ENCODE measurements at places on chromosomes 12 and 14.

GRCh38 chr12:123389560-123390351 lies 5.8 kb downstream of the KMT5A start:
- DNase-seq, result no peak

DNA sequence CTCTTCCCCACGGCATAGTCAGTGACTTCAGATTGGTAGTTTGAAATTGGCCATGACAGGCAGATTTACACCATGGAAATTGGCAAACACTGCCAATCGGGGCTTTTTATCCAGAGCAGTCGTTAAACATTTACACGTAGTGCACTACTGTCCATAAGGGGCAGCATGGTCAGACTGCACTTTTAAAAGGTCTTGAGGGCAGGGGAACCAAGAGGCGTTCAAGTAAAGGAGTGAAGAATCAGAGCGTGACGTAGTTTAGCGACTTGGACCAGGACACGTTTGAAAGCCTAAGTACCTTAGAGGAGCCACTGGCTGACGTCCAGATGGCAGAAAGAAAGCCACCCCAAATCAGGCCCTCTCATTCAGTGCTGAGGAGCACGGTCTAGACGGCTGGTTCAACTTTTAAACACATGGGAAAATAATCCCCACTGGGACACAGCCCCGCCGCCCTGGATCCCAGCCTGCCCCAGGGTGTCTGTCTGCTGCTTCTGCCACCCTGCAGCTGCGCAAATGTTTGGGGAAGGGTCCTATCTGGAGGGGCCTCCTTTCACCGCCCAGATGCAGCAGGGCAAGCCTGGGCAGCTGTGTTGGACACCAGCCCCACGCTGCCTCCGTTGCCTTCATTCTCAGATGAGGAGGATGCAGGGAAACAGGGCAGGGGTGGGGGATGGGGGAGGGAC lies 52.5 kb upstream of the PPP2R5C start:
- no peak for DNase-seq

- DNase-seq, result no peak
These were observed 55.0 kb downstream of the PHETA1 start for GRCh38 chr12:111313833-111314259.

- DNase-seq, result no peak
These were observed 48.6 kb downstream of the EIF2S3B start for GRCh38 chr12:10554228-10554755.

GRCh38 chr14:101335061-101335661 lies 226.1 kb upstream of the DIO3 start:
- no peak for DNase-seq

- DNase-seq, result no peak
These were observed 320.2 kb upstream of the SFSWAP start for GRCh38 chr12:131390412-131391334.

GRCh38 chr12:123712780-123713319 lies 697 bp downstream of the ATP6V0A2 start:
- DNase-seq, result no peak

DNA sequence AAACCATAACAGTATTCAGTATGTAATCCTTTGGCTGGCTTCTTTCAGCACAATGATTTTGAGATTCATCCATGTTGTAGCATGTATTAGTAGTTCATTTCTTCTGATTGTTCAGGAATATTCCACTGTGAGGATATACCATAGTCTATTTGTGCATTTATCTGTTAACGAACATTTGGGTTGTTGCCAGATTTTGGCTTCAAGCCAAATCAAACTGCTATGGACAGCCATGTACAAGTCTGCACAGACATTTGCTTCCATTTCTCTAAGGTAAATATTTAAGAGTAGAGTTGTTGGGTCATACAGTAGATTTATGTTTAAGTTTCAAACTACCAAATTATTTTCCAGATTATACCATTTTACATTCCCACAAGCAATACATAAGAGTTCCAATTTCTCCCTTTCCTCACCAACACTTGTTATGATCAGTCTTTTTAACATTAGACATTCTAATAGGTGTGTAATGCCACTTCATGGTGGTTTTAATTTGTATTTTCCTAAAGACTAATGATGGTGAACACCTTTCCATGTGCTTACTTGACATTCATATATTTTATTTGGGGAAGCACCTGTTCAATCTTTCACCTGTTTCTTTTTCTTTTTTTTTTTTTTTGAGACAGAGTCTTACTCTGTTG lies 56.6 kb downstream of the ZFYVE21 start:
- no peak for DNase-seq

DNA sequence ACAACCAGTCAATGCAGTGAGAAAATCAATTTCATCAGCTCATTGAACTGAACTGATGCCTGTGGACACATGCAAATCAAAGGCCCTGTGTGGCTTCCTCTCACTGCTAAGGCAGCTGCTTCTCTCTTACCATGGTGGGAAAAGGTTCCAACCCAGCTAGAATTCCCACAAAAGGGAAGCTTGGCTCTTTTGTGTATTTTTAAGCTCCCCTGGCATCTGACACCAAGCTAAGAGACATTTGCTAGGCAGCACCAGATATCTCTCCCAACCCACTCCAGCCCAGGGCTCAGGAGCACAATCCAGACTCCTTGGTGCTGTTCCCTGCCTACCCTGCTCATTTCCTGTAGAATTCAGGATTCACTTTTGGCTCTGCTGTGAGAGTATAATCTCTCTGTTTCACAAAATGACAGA lies 129.6 kb downstream of the GXYLT1 start:
- no peak for DNase-seq

- no peak for DNase-seq
These were observed 2.7 kb downstream of the CREBL2 start for GRCh38 chr12:12614342-12614741.

- no peak for DNase-seq
These were observed 484 bp downstream of the RIC8B start for GRCh38 chr12:106774808-106775524.

DNA sequence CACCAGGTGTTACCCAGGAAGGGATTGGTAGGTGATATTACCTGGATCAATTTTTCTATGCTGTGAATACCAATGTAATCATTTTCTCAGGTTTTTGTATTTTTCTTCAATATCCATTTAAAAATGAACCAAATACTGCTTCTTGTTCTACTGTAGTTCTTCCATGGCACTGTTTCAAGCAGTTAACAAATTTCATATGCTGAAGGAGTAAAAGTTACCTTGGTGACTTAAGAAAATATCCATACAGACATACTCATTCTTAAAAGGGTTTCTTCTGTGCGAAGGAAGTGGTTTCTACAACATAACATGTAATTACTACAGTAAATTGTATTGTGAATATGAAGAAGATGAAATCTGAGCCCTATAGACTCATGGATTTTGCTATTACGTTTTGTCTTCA lies 222.5 kb downstream of the TMEM117 start:
- DNase-seq, result no peak

DNA sequence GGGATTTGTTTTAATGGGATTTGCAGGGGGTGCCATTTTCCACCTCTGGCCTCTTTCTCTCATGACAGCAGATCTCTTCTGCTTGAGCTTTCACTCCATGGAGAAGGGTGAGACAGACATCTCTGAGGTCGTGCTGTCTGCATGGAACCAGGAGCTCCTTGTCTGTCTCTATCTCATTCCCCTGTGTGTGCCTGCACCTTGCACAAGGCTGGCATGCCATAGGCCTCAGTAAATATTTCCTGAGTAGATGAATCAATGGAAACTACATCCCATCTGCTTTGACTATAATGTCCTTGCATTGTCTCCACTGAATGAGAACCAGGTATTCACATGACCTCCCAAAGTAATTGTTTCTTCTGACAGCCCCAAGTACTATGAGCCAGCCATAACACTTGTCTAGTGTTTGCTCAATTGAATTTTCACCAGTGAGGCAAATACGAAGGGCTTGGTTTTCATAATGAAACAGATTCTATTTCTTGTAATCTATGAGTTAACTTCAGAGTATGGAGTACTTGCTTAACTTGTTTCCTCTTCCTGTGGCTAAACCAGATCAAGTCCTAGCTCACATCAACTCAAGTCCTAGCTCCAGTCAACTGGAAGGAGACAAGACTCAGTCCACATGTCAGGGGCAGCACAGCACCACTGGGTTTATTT lies 32.3 kb downstream of the KCNK13 start:
- no peak for DNase-seq

DNA sequence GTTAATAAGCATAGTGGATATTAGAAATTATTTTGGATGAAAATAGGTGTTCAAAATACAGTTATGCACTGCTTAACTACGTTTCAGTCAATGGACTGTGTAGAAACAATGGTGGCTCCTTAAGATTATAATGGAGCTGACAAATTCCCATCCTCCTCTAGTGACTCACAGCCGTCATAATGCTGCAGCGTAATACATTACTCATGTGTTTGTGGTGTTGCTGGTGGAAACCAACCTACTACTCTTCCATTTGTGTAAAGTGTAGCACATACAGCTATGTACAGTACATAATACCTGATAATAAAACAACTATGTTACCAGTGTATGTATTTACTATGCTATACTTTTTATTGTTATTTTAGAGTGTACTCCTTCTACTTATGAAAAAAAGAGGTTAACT lies 111.2 kb upstream of the TMCC3 start:
- no peak for DNase-seq

DNA sequence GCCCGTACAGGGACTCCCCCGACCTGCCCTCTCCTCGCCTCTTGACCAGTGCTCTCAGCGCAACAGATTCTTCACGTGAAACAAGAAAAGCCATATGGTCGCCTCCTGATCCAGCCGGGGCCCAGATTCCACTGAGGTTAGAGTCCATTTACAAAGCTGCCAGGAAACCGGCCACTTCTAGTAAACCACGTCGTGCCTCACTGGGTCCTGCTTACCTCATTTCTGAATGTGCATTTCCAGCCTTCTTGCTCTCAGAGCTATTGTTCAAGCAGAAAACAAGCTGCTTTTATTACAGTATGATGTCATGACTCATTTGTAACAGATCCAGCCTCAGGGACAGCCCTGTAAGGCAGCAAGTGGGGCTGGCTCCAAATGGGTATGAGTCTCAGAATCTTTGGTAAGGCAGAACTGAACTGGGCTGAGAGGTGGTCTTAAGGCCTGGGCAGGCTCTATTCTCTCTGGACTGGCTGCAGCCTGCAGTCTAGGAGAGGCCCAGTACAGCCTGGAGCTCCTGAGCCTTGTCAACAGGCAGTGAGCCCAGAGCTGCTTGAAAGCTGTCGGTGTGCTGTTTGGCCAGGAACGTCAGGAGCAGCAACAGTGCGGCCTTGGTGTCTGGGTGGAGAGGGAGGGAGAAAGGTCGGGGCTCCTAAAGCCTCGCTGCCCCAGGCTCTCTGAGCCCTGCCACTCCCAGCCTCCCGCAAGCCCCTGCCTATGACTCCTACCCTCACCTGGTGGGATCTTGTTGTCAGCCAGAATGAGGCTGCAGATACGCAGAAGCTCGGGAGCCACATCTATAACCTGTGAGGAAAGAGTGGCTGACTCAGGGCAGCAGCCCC lies 8.3 kb downstream of the REC8 start:
- DNase-seq, result no peak

DNA sequence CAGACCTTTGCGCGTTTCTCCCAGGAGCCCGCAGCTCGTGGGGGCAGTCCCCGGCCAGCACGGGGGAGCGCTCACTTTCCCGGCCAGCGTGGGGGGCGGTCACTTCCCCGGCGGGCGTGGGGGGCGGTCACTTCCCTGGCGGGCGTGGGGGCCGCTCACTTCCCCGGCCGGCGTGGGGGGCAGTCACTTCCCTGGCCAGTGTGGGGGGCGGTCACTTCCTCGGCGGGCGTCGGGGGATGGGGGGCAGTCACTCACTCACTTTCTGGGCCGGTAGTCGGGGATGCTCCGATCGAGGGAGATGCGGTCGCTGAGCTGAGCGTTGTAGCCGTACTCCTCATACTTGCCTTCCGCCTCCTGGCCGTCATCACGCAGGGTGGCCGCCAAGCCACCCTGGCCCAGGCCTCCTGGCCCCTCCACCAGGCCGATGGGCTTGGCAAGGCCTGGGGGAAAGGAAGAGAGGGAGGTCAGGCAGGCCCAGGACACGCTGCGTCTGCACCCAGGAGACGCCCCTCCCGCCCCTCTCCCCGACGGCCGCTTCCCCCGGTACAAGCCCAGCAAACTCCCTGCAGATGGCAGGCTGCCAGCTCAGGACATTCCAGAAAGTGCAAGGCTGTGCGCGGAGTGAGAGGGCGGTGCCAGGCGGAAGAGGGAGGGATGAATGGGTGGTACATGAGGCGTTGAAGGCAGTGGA lies 43.3 kb downstream of the GALNT9 start:
- peak; percentile 33 for DNase-seq

DNA sequence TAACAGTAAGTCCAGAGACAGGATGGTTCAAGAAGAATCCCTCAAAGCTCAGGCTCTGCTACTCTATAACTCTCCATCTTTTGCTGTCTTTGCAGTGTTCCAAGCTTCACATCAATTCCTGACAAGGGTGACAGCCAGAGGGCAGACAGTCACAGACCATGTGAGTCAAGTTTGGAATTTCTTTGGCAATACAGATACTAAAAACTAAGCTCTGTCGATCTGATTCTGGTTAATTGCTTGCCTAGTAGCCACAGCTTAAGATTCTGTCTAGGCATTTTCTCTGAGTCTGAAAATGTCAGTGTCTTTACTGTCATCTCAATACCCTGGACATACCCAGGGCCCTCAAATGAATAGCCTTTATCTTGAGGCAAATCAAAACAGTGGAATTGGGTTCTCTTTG lies 153.7 kb downstream of the CEP128 start:
- no peak for DNase-seq

GRCh38 chr14:63275611-63276010 lies 43.1 kb downstream of the GPHB5 start:
- DNase-seq, result no peak

DNA sequence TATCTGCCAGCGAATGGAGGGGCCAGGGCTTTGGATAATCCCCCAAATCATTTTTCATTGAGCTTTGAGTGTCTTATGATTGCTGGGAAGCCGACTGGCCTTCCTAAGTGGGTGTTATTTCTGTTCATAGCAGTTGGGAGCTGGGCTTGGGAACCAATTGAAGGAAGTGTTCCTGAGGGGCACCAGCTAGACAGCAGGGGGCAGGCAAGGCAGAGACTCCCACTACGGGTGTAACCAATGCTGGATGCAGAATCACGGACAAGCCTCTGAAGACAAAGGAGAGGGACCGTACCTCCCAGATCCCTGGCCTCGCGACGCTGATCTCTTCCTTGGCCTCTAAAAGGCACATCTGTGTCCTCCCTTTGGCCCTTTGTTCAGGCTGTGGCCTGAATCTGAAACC lies 149.0 kb upstream of the PRMT8 start:
- DNase-seq, result no peak

GRCh38 chr14:51652168-51653078 lies 713 bp downstream of the FRMD6 start:
- no peak for DNase-seq

GRCh38 chr12:12349711-12350665 lies at the start of gene MANSC1:
Gene MANSC1 (minus strand): TSS chr12:12350242. CDS start chr12:12343314, 6,928 bp downstream.
- DNase-seq, result no peak

GRCh38 chr14:56143025-56143424 lies 24.8 kb downstream of the PELI2 start:
- DNase-seq, result no peak

- no peak for DNase-seq
These were observed 137.2 kb upstream of the TRHDE start for GRCh38 chr12:72135021-72135301.

GRCh38 chr12:14892726-14893505 lies 7.3 kb upstream of the MGP start:
- DNase-seq, result peak; percentile 12

- no peak for DNase-seq
These were observed 146.8 kb downstream of the METTL25 start for GRCh38 chr12:82505150-82505549.

All from thoracic aorta (tissue), 2 donors.